Stimulated activated CD4-positive, alpha-beta T cell treated with anti-CD3 and anti-CD28 coated beads, Interleukin-4, amount 100 ng/mL, for 24 hours (primary cell): ENCODE measurements at places on chromosomes 12 and 14.

GRCh38 chr14:71363946-71364925, 457.0 kb downstream of the PCNX1 start:
- DNase-seq = no peak

- no peak for DNase-seq
These were observed 2.0 kb downstream of the ADCY6 start for GRCh38 chr12:48786591-48787544.

GRCh38 chr12:26274441-26275312, 79.3 kb downstream of the SSPN start:
- peak; percentile 44 for DNase-seq

DNA sequence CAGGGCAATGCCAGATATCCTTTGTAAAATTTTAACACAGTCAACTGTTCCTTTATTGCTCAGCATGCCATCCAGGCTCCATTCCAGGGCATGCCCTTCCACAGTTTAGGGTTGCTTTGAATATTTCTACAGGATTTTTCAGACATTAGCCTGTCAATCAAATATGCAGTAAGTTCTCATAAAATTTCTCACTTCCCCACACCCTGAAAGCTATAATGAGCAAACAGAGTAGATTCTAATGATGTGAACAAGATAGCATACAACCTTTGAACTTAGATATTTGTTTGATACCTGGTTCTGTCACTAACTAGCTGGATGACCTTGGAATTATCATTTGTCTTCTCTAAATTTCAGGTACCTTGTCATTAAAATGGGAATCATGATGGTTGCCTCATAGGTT, 251.2 kb downstream of the SYT1 start:
- DNase-seq = no peak

- no peak for DNase-seq
These were observed 68.5 kb downstream of the NKX2-1 start for GRCh38 chr14:36451310-36452065.

DNA sequence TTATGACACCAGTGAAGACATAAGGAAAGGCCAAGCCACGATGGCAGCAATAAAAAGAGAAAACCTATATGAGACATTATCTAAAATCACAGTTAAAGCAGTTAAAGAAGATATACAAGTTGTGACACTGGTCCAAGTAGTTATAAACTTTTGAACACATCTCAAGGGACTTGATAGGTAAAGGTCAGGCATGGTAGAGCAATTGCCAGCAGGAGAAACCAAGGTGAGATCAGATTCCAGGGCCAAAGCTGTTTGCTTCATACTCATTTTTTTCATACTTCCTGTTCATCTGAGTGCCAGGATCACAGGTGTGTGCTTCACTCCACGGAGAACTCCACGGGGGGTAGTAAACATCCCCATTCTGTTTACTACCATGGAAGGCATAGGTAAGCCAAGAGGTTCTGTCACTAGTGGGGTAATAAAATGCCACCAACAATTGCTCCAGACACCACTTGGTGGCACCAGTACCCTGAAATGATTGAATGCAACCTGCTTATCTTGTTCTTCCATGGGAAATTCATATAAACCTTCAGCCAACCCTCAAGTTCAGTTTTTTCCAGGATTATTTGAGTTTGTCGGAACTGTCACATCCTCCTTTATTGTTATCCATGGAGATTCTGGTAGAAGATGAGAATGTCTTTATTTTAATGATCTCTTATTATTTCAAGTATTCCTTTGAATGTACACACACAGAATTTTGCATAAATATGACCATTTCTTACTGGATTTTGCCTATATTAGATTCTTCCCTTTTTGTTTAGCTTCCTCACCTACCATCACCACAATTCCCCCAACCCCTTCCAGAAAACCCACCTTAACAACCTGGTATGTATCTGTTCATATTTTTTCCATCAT, 59.2 kb upstream of the TSPAN8 start:
- no peak for DNase-seq

DNA sequence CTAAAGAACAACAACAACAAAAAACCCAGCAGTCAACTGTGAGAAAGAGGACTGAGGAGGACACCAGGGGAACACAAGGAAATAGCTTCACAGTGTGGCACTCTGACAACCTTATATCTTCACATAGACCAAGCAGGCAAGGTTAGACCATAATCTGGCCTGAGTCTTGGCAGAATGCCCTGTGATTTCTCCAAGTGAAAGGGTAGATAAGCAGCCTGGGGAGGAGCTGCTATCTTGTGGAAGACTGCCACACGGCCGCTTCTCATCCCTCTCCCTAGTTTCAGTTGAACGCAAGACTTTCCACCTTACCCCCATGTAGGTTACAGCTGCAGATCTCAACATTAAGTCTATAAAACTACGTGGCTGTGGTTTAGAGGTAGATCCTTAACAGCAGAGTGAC, 3.7 kb downstream of the SLC25A21 start:
- DNase-seq = no peak

GRCh38 chr12:51827925-51828818, 20.3 kb downstream of the FIGNL2 start:
- peak; percentile 75 for DNase-seq

DNA sequence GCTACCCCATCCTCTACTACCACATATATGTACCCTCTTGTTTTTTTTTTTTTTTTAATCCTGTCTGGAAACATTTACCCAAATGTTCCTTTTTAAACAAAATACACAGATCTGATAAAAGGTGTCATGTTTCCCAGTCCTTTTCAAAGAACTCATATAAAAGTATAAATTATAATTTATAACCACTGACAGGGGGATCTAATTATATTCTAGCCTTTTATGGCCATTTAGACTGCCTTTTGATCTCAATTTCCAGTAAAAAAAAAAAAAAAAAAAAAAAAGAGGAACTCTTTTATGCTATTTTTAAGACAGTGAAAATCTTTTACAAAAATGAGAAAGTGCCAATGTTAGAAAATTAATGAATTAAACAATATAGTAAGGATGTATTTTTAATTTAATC, 65.0 kb downstream of the NAV3 start:
- DNase-seq = no peak

GRCh38 chr14:77607741-77608302, 8.6 kb downstream of the SPTLC2 start:
- DNase-seq = no peak

DNA sequence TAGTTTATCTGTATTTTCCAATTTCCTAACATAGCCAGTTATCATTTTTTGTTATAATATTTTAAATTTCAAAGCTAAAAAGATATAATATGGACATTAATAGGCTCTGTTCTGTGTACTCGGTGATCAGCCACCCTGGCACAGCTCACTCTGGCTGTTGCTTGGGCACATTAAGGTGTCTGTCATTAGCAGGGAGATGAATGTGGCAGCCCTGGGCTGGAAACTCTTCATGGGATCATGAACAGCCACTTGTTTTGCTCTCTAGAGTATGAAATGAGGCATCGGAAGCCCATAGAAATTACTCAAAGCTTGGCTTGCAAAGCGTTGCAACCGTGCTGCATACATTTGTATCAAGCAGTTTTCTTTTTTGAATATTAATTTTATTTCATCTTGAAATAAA, 233.2 kb downstream of the DACT1 start:
- no peak for DNase-seq

DNA sequence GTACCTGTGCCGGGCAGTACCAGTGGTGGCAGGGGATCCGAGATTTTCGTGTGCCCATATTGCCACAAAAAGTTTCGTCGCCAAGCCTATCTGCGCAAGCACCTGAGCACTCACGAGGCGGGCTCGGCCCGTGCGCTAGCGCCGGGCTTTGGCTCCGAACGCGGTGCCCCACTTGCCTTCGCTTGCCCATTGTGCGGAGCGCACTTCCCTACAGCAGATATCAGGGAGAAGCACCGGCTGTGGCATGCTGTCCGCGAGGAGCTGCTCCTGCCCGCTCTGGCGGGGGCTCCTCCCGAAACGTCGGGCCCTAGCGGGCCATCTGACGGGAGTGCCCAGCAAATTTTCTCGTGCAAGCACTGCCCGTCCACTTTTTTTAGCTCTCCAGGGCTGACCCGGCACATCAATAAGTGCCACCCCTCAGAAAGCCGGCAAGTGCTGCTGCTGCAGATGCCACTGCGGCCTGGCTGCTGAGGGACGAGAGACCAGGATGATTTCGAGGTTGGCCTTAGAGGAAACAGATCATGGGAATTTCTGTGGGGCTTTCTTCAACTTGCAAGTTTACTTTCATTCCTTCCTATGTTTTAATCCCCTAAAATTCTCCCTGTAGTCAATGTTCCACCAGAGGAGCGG, 1.6 kb downstream of the INSM2 start:
- no peak for DNase-seq

DNA sequence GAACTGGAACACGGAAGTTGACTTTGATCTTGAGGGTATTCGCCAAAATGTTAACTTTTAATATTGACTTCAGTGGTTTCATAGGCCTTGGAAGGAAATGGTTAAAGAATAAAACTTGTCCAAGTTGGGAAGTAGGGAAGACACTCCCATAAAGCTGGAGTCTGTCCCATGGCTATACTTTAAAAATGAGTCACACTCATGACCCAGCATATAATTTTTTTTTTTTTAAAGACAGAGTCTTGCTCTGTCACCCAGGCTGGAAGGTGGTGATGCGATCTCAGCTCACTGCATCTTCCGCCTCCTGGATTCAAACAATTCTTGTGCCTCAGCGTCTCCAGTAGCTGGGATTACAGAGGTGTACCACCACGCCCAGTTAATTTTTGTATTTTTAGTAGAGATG, 19.6 kb downstream of the TMPRSS12 start:
- no peak for DNase-seq

GRCh38 chr12:1573960-1574864, 20.2 kb downstream of the FBXL14 start:
- no peak for DNase-seq

GRCh38 chr12:33639975-33640374, 200.4 kb upstream of the SYT10 start:
- DNase-seq = no peak

DNA sequence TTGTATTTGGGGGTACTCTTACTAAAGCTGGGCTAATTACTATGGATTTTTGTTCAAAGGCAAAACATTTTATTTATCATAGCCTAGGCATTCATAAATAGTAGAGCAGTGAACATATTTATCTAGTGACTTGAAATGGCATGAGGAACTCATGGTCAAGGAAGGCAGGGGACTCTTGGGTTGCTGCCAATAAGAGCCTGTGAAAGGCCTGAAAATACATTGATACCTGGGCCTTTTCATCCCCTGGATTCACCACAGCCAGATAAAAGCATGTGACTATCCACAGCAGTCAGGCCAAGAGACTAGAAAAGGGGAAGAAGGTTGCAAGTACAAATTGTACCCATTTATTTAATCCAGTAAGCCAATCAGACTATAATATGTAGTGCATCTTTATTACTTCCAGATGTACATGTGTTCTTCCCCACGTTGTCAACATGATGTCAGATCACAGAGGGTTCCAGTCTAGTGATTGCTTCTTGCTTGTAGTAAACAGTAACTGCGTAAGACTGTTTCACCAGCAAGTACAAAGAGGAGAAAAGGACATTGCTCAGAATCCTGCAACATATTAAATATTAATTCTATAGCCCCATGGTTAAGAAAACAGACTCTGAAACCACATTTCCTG, 409.7 kb downstream of the NOVA1 start:
- no peak for DNase-seq

- DNase-seq = peak; percentile 81
These were observed 26.2 kb downstream of the ZCRB1 start for GRCh38 chr12:42299392-42300308.

- DNase-seq = no peak
These were observed 41.1 kb downstream of the CEP83 start for GRCh38 chr12:94418517-94418916.

DNA sequence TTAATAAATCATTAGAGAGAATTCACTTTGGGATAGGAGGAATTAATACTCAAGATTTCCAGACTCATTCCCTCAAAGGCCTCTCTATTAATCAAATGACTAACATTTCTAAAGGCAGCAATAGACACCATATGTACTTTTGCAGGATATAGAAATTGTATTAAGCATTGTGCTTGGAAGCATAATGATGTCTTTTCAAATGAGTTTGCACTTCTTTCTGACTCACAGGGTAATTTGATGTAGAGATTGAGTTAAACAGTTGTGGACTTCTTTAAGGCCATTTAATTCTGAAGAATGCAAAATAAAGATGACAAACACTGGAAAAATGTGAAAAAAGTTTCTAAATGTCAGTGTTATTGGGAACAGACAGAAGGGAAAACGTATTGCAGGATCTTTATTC, 63.4 kb upstream of the CSRP2 start:
- DNase-seq = no peak

- DNase-seq = no peak
These were observed 122.1 kb downstream of the PRKD1 start for GRCh38 chr14:29805415-29806123.

DNA sequence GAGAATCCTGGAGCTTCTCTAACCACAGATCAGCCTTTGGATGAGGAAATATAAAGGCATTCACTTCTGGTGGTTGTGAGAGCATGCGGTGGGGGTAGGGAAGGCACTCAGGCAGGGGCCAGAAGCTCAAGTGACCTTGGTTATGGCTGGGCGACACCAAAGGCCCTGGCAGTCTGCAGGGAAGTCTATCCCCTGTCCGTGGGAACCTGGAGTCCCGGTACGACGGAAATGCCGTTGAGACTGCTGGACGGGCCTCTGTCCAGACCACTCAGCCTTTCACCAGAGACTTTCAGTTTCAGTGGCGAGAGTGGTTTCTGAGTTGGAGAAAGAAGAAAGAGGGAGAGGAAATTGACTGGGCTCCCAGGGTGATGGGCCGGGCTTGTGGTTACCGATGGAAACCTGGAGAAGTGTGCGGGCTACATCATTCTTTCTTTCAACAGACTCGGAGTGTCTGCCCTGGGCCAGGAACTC, 20.9 kb downstream of the ISCA2 start:
- DNase-seq = no peak

DNA sequence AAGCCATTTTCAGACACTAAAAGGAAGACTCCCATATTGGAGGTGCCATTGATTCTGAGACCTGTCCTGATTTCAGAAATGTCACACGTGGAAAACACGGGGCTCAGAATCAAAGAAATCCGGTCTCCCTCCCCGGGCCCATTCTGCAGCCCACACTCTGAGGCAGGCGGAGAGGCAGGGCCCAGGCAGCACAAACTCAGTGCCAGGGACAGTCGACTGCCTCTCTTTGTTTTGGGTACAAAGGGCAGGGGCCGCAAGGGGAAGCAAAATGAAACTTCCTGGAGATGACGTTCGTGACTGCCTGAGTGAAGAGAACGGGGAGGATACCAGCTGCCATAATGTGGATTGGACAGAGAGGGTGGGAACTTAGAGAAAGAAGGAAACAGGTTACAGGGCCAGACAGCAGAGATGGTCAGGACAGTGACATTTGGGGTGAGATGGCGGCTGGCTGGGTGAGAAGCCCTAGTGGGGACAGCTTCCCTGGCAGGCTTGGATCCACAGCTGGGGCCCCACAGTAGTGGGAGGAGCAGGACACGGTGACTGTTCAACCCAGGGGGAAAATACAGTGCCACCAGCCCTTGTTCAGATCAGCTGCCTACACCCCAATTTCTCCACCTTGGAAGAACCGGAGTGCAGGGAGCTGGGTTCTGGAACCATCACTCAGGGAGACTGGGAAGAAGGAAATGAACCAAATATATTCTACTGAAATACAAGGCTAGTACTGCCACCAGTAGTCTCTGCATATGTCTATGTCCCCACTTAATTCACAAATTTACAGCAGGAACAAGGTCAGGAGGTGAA, 8.1 kb downstream of the GAPDH start:
- DNase-seq = no peak

GRCh38 chr12:12721814-12722434, 4.8 kb downstream of the CDKN1B start:
- DNase-seq = no peak
